ENCODE measurements at places on chromosomes 4 and X. TPM values are rescaled to one million over a fixed set of nuclear protein-coding genes. Genes with fewer than 3 reads are reported as not detected.
A peak's percentile ranks its signal among the peaks of the same experiment; 100 is the strongest.

DNA sequence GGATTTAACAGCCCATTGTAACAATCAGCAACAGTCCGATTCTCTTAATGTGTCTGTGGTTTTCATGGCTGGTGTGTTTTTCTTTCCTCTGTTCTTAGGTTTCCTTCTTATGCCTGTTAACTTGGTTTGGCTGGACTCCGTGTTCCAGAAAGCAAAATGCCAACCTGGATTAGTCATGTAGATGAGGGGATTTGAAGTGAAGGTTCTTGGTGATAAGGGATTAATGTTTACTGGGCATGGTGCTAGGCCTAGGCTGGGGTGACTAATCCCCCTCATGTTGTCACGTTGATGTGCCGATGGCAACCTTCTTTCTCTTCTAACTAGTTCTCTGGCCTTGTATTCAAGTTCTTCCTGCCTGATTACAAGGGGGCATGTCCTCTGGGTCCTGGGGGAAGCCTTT lies 85.9 kb downstream of the REPS2 start:
- peak; percentile 75 for DNase-seq

GRCh38 chr4:139563515-139563914 lies 7.5 kb upstream of the SETD7 start:
- DNase-seq = no peak

The ZXDA gene
- total RNA-seq = 7.7 TPM

The ADH1A gene
- total RNA-seq = not detected

DNA sequence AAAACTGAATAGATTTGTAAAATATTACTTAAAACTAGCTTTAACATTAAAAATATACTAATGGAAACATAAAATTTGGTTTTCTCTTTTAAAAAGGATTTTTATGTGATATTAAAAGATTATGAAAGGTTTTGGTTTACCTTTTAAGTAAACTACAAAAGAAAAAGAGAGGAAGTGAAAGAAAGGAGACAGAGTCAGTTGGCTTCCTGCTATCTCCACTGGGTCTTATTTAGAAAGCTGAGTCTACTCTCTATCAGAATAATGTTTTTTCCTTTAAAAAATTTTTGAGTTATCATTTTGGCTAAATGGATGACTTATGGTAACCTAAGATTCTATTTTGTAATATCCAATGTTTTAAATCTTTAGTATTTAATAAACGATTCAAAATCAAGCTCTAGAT lies 21.6 kb upstream of the ATP8A1 start:
- DNase-seq = no peak

The RHOXF2B gene
- total RNA-seq = not detected

The GYPB gene
- not detected for total RNA-seq

- no peak for DNase-seq
Observed at GRCh38 chr4:150586162-150586810, 4.3 kb downstream of the MAB21L2 start.

The DOK7 gene
- 1.0 TPM for total RNA-seq

- DNase-seq = peak; percentile 25
Observed at GRCh38 chr4:4339504-4340085, 47.3 kb upstream of the NSG1 start.

The MAGEC2 gene
- total RNA-seq = not detected

DNA sequence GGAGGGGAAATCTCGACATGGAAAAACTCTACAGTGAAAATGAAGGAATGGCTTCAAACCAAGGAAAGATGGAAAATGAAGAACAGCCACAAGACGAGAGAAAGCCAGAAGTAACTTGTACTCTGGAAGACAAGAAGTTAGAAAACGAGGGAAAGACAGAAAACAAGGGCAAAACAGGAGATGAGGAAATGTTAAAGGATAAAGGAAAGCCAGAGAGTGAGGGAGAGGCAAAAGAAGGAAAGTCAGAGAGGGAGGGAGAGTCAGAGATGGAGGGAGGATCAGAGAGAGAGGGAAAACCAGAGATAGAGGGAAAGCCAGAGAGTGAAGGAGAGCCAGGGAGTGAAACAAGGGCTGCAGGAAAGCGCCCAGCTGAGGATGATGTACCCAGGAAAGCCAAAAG lies 1.3 kb downstream of the TCEAL4 start:
- no peak for DNase-seq

The CXCL3 gene
- total RNA-seq = 0.26 TPM

DNA sequence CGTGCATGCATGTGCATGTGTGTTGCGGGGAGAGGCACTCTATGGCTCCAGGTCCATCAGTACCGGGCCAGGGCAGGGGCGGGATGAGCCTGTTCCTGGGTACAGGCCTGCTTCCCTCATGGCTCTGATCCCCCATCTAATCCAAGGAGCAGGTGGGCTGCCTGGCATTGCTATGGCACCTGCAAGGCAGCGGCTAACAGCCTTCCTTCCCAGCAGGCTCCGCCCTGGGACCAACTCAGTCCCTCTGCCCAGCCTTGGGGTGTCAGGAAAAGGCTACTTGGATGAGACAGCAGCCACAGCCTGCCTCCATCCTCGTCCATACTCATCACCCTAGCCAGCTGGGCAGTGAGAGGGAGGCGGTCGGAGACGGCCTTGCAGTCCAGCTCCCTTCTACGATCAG lies 46.5 kb downstream of the PPP2R2C start:
- no peak for DNase-seq

DNA sequence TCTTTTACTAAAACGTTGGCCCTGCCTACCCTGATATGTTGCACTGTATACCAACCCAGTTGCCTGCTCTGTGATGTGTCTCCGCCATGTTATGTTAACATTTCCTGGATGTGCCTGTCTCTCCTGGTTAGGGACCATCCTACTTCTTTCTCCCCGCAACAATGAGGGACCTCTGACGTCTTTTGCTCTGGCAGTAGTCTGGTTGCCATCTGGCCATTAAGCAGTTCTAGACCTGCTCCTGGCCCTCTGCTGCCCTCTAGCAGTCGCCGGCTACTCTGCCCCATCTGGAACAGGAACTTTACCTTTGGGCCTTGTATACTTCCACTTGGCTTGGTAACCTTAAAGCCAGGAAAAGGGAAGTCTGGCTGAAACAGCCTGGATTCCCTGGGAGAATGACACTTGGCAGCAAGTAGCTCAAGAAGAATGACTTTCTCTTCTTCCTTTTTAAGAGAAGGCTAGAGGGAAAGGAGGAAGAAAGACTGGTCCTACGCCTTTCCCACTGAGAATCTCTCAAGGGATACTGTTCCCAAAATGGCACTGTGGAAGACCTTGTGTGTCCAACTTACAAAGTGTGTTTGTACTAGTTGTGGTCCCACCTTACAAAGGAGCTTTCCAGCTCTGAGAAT lies 63.5 kb downstream of the GPC3 start:
- peak; percentile 18 for DNase-seq

GRCh38 chrX:142233400-142233799 lies 28.3 kb upstream of the MAGEC2 start:
- no peak for DNase-seq

The HPGDS gene
- total RNA-seq = not detected

DNA sequence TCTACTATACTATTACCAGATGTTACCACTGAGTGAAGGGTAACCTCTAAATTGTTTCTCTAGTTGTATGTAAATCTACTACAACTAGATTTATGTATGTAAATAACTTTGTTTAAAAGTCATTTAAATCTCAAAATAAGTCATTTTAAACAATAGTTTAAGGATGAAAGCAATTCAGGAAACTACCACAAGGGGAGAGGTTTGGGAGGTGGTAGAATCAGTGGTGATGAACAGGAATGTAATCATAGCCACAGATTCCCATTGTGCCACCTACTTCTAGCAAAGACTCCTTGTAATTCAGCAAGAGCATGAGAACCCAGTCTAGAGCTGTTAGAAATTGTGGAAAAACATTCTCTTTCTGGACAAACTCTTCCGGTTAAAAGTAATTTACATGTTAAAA lies 234.6 kb downstream of the SLC7A11 start:
- DNase-seq = peak; percentile 40

The GAGE1 gene
- total RNA-seq = not detected

DNA sequence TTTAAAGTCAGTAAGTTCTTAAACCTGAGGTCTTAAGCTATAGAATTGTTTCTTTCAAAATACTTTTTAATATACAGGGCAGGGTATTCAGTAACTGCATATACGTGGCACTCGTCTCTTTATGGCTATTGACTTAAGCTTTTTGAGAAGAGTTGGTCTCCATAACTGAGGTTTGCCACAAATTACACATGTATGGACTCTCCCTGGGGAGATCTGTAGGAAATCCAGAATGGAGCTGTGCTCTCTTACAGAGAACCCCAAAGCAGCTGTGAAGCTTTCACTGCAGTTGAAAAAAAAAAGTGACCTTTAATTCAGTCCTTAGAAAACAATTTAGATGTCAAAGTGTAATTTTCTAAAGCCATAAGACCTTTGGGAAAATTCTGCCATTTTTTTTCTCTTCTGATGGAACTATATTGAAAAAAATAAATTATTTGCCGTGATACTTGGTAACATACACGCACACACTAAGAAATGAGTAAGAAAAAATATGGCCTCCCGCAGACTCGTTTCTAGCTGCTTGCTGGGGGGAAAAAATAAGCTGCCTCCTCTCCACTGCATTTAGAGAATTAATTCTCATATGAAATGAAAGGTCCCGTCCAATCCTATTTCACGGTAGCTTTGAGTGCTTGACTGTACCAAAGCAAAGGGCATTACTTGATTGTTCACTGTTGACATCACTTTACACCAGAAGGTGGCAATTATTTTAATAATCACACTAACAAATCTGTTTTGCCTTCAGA lies 159.4 kb upstream of the TENM3 start:
- DNase-seq = no peak

The GPR50 gene
- total RNA-seq = not detected

The H2BW2 gene
- total RNA-seq = not detected

GRCh38 chr4:7638984-7639789 lies 204.5 kb upstream of the PSAPL1 start:
- no peak for DNase-seq

The MTMR8 gene
- total RNA-seq = 1.3 TPM

- peak; percentile 60 for DNase-seq
Observed at GRCh38 chrX:134676436-134676835, 18.2 kb upstream of the PLAC1 start.

DNA sequence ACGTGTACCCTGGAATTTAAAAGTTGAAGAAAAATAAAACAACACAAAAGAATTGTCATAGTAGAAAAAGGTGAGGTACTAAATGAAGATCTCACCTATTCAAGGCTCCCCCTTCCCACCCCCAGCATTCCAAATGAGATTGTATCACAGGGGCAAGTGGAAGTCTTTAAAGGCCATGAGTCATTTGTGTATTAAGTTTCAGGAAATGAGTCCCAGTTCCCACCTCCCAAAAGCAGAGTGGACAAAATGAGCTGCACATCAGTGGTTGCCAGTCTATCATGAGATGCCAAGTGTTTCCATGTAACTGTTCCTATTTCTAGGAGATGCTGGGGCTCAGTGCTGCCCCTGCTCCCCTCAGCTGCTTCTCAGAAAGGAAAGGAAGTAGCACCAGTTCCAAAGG lies 20.1 kb downstream of the ARHGEF9 start:
- DNase-seq = peak; percentile 76

GRCh38 chr4:53075162-53075785 lies 213.2 kb downstream of the RASL11B start:
- DNase-seq = no peak

GRCh38 chr4:67167849-67168248 lies 377.5 kb downstream of the CENPC start:
- peak; percentile 1 for DNase-seq

The FAM184B gene
- not detected for total RNA-seq
